ENCODE measurements at places on chromosomes 12 and 14.

GRCh38 chr12:129635021-129635685 lies 268.7 kb downstream of the TMEM132D start:
- no peak for DNase-seq

DNA sequence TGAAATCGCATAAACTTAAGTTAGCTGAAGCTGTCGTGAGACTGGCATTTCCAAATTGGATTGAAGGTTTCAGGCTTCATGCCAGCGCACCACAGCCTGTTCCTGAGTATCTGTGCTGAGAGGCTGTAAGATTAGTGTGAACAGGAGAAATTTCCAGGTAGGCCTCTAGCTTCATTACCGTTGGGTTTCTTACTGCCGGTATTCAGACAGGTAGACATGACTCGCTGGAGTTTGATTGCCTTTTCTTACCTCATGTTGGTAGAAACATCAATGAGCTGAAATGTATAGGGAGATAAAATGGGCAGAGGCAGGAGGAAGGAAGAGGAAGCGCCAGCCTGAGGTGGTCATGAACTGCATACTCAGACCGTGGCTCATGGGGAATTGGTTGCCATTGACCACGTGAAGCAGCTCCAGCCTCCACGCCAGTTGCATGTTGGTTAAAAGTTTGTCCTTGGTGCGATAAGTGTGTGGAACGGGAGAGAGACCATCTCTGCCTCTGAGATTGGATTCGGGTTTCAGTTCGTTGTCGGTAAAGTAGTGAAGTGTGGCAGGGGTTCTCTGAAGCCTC lies 42.3 kb upstream of the MMP17 start:
- no peak for DNase-seq

DNA sequence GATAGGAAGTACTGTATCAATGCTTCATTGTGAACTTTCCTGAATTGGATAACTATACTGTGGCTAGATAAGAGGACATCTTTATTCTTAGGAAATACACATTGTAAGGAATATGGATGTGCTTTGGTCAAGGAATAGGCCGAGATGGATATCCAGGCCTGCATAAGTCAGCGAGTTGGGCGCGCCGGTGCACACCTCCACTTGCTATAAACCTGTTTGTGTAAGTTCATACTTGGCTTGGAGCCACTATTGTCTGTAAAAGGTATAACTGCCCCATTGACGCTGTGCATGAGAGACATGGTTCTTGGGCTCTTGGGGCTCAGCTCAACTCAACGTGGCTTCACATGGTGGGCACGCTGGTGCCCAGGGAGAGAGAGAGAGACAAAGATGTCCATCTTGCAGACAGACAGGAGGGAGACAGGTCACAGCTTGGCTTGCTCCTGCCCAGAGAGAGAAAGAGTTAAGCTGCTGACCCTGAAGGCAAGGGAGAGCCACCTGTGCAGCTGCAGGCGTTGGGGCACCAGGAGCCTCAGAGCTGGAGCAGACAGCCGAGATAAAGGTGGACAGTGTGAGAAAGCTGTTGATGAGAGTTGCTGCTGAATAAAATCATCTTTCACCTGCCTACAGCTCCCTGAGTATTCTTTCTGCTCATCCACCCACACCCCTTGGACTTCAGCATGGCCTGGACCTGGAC lies 34.1 kb upstream of the COCH start:
- no peak for DNase-seq

DNA sequence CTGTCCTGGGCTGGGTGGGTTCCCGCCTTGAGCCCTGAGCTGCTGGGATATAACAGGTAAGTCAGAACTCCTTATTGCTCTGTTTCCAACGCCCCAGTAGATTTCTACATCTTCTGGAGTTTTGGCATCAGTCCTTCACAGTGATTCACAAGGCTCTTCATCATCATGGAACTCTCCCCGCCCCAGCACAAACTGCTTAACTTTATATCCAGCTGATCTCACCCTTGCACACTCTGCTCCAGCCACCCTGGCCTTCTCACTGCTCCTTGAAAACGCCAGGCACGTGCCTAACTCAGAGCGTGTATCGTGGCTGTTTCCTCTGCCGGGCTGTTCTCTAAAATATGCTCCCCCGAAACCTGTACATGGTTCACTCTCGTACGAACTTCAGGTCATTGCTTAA lies 264.9 kb downstream of the NOVA1 start:
- no peak for DNase-seq

GRCh38 chr14:74441113-74441512 lies 15.1 kb upstream of the SYNDIG1L start:
- DNase-seq: no peak

DNA sequence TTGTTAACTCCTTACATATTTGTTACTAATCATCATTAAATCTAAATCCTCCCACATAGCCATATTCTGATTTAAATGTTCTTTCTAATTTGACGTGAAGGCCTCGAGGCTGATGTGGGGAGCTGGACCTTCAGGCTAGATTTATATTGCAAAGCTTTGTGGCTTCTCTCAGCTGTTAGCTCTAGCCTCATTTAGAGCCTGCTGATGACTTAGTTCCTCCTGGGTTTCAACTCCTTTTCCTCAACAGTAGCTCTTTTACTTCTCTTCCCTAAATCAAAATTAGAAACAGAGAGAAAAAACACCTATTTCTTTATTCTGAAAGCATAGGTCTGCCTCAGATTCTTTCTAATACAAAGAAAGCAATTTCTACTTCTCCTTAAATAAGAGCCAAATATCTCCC lies 477.5 kb upstream of the CCDC196 start:
- DNase-seq: no peak

Measured in hepatocyte (in vitro differentiated cells).